ENCODE measurements at places on chromosomes 13 and 19. TPM values are rescaled to one million over a fixed set of nuclear protein-coding genes. Genes with fewer than 3 reads are reported as not detected.

Gene IL17D
- 1.4 TPM for total RNA-seq

Gene FAM32A
- 98.6 TPM for total RNA-seq

Gene KLK8
- total RNA-seq = not detected

Gene AMH
- total RNA-seq = 0.66 TPM

Gene KLF1
- total RNA-seq = not detected

Measured in uterine smooth muscle cell (primary cell).